ENCODE measurements at places on chromosomes 4 and X.

- no peak for DNase-seq
These were observed 1017.5 kb upstream of the IGFBP7 start for GRCh38 chr4:58127680-58128079.

- no peak for DNase-seq
These were observed 106.8 kb downstream of the FAM9B start for GRCh38 chrX:8927066-8927635.

DNA sequence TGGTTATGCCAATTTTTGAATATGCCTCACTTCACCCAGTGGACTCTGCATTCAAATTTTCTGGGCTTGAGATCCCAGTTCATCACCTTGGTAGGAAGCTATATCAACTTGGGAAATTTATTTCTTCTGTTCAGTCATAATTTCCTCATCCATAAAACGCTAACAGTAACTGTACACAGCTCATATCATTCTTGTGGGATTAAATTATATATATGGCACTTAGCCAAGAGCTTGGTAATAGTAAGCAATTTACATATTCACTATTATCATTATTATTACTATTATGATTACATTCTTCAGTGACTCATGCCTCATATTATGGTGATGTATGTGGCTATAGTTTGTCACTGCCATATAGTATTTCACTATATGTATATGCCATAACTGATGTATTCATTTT lies 177.6 kb downstream of the CPE start:
- no peak for DNase-seq

DNA sequence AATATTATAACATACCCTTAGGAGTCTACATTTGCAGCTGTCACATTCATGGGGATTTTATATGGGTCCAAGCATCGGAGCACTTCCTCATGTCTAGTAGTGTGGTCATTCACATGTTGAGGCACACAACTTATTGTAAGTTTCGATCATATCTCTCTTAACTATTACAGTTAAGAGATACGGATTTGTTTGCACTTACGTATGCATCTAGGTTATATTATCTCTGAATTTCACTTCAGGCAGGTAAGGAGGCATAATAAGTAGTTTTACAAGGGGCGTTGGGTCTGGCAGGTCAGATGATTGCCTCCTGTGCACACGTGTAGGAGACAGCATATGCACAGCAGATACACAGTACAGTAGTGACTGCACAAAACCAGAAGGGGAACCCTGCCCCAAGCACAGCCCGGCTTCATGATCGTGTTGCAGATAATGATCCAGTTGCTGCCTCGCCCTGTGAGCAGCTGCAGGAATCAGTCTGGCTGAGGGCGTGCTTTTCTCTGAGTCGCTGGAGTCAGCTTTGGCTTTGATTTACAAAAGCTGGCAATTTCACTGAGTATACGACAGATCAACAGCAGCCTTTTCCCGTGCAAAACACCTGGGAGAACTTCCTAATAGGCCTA lies 302.9 kb upstream of the GATB start:
- no peak for DNase-seq

GRCh38 chr4:6426571-6427438 lies 45.6 kb downstream of the PPP2R2C start:
- no peak for DNase-seq

DNA sequence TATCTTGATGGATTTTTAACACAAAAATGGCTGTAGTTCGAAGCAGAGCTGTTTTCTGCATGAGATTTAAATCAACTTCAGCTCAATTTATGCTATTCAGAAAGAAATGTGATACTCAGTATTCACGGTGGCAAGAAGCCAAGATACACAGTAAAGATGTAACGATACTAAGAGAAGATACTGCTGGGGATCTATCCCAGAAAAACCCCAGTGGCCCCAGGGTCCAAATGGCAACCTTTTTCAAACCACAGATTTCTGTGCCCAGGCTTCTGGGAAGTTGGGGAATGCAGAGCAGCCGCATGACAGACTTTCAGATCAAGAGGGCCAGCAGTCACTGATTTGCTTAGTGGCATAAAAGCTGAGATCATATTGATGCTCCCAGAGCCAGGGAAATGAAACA lies 353.9 kb downstream of the AFF2 start:
- no peak for DNase-seq

DNA sequence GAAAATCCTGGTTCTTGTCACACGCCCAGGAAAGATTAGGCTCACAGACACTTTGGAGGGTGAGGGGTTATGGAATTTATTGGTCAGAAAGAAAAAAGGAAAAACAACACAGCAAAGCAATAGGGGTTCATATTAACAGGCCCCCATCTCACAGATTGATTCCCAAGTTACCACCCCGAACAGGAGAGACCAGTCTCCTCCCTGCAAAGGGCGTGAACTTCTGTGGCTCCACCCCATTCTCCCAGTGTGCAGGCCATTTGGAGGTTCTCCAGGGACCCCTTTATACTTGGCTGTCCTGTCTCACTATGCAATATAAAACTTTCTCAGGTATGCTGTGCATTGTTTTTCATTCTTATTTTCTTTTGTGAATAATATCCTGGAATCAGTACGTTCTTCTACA lies 7.4 kb downstream of the FGF2 start:
- DNase-seq = no peak

GRCh38 chr4:26859762-26860156 lies 882 bp upstream of the STIM2 start:
- DNase-seq = no peak

GRCh38 chr4:176735300-176735699 lies 57.4 kb downstream of the VEGFC start:
- DNase-seq = no peak
